ENCODE measurements at places on chromosomes 2 and 18.

DNA sequence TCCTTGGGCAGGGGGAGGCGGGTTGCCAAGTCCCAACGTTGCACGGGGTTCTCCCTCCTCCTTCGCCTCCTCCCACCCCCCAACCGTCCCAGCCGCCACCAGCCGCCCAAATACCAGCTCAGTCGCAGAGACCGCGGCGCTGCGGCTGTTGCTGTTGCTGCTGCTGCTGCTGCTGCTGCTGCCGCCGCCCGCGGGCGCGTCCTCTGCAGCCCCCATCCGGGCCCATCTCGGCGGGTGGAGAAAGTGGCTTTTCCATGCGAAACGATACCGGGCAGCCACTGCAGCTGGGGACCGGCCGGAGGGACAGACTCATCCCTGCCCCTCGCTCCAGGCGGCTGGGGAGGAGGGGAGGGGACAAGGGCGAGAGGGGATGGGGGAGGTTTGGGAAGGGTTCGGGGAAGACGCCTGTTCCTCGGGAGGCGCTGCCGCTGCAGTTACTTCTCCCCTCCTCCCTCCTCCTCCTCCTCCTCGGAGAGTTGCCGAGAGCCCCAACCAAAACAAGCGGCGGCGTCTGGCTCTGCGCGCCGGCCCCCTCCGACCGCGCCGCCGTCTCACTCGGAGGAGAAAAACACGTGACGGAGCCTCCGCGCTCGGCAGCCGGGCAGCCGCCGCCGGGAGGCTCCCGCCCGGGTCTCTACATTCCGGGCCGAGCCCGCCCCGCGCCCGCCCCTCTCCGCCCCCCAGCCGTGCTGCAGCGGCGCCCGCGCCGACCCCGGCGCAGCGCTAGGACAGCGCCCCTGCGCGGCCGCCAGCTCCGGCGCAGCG, at the start of gene IRS1:
Gene IRS1 (minus strand): TSS at position 610 of the 765 bp plus-strand sequence. CDS start 1,082 bp downstream, outside the sequence.
- peak; percentile 57 for ATAC-seq

DNA sequence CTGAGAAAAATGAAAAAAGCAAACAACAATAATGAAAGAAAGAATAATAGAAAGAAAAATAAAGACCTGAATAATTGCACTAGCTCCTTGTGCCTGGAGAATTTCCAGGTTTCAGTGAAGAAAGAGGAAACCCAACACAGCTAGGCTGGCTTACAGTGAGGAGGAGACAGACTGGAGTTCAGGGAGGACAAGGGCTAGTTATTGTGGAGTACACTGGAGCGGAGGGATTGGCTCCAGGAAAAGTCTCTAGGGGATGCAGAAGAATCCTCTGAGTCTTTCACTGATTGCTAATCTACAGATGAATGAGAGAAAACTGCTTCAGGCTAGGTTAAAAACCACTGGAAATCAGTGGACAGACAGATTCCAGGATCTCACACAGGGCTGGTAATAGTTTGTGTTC, 163.6 kb upstream of the RBMS1 start:
- no peak for ATAC-seq

GRCh38 chr2:158232476-158232875, 130.8 kb downstream of the UPP2 start:
- ATAC-seq: no peak

DNA sequence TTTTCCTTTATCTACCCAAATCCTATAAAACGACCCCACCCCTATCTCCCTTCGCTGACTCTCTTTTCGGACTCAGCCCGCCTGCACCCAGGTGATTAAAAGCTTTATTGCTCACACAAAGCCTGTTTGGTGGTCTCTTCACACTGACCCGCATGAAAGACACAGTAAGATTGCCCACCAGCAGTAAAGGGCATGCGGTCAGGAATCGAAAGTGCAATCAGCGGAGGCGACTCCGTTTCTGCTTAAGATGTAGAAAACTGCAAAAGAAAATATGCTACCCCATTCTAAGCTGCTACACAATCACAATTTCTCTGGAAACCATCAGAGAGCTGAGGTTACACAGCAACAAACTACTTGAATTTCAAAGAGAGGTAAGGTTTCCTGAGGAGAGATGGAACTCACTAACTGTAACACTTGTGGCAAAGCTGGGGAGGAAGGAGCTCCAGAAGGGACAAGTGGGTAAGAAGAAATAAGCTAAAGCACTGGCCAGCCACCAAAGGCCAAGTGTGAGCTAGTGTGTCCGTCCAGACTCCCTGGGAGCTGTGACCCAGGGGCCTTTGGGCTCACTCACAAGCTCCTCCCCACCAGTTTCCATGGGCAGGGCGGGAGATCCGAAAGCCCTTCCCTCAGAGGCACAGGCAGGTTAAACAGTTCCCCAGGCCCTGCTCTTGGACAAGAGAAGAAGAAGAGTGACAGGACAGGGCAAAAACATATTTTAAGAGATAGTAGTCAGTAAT, 72.8 kb upstream of the TGFA start:
- no peak for ATAC-seq

- no peak for ATAC-seq
Measured at GRCh38 chr2:229642371-229642770, 72.0 kb downstream of the DNER start.

- no peak for ATAC-seq
Measured at GRCh38 chr2:128187032-128187654, 96.1 kb downstream of the UGGT1 start.

- peak; percentile 45 for ATAC-seq
Measured at GRCh38 chr2:218399391-218400166, at the start of gene CTDSP1. CTDSP1 (plus strand) TSS chr2:218399868; CDS start chr2:218400091, 223 bp downstream.
